ENCODE measurements at places on chromosomes 6 and 20.

- no peak for DNase-seq
Observed at GRCh38 chr6:38155621-38156204, 336.2 kb downstream of the ZFAND3 start.

DNA sequence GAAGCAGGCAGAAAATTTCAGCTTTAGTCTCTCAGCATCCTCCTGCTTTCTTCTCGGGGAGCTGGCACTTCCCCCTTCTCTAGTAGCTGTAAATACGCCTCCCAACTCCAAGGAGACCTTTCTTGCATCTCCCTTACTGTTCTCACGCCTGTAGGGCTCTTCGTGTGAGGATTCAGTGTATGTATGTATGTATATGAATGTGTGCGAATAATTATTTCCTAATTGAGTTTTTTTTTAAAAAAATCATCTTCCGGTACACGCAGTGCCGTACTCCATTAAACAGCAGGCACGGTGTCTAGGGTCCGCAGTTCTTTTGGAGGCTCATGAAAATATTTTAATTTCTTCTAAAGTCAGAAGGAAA lies 85.4 kb downstream of the HFE start:
- no peak for DNase-seq

DNA sequence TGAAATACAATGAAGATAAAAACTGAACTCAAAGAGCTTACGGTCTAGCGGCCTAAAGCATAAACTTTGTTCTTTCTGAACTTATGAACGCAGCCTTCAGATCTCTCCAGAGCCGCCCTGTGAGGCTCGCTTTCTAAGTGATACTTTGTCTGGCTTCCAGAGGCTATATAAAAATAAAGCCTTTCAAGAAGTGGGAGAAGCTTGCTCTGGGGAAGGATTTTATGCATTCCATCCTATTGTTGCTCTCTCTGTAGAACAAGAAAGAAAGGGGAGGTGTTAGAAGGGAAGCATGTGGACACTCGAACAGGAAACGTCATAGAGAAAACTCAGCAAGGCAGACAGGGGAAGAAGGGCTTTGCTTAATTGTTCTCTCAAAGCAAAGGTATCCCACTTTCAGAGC lies 77.0 kb downstream of the TBX18 start:
- no peak for DNase-seq

GRCh38 chr6:20433929-20434328 lies 32.2 kb downstream of the E2F3 start:
- no peak for DNase-seq

DNA sequence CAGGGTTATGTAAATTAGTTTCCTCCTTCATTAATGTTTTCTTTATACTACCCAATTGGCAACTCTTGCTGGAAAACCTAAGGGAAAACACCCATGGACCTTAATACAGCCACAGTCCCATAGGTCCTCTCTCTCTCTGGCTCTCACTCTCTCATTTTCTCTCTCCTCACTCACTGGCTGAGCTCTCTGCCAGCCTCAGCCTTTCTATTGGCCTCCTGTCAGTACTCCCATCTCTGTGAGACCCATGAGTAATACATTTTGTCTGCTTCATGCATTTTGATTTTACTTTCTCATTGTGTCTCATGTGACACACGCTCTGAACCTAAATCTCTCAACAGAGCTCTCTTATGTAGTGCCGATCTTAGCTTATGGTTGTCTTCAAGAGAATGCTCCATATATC lies 907.5 kb downstream of the C6orf118 start:
- no peak for DNase-seq

- no peak for DNase-seq
Observed at GRCh38 chr6:106666282-106667021, 37.1 kb downstream of the QRSL1 start.

DNA sequence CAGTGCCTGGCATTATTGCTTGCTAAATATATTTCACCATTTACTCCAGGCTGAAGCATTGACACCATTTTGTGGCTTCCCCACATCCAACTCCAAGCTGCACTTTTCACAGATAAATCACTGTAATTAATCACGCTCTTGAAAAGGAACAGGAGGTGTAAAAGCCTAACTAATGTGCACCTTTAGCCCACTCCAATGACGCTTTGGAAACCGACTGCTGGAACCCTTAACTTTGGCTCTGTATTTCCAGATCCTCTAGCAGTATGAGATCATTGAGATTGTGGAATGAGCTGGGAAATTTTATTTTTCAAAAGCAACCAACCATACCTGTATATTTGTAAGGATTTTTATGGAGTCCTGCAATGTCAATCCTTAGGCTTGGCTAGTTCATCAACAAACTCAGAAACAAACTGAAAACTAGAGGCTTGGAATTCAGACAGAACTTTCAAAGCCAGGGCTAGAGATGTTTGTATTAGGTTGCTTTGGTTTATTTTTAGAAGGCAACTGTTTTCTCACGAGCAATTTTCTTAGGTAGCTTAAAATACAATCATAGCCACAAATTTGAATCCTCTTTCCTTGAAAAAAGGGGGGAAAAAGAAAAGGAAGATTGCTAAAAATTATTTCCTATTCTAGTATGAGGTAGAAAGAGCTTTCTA lies 52.8 kb upstream of the UTRN start:
- no peak for DNase-seq

DNA sequence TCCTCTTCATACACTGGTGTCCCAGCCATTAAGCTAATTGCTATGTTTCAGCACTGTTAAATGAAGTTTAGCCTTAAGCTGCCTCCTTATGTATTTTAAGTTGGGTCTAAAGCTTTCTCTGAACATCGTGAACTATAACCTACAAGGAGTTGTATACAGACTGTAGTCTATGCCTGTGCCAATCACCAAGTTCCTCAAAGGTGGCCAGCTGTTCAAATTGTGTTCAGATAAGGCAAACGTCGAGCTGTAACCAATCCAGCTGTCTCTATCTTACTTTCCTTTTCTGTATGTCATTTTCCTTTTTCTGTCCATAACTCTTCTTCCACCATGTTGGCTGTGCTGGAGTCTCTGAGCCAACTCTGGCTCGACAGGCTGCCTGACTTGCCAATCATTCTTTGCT lies 199.6 kb downstream of the OGFRL1 start:
- DNase-seq, result no peak

DNA sequence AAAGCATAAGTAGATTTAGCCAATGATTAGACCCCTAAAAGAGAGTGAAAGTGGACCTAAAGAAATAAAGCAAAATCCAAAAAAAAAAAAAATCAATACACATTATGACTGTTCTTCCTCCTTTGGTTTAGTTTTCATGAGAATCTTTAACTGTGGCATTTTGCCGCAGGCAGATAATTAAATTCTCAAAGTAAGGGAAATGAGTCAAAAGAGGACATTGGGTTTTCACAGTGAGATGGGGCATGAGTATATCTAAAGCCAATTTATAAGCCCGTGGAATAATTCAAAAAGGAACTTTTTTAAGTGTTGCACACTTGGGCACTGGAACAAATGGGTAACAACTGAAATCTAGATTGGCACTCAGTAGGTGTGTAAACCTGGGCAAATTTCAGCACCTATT lies 230.3 kb downstream of the PKHD1 start:
- DNase-seq, result no peak

- no peak for DNase-seq
Observed at GRCh38 chr6:106134906-106135634, 48.9 kb downstream of the PRDM1 start.

- peak; percentile 37 for DNase-seq
Observed at GRCh38 chr6:31272836-31273626, 1.1 kb upstream of the HLA-C start.

GRCh38 chr20:62557999-62558408 lies 82.2 kb upstream of the GATA5 start:
- DNase-seq, result no peak

- DNase-seq, result no peak
Observed at GRCh38 chr6:3956054-3956453, 106.9 kb downstream of the FAM50B start.

DNA sequence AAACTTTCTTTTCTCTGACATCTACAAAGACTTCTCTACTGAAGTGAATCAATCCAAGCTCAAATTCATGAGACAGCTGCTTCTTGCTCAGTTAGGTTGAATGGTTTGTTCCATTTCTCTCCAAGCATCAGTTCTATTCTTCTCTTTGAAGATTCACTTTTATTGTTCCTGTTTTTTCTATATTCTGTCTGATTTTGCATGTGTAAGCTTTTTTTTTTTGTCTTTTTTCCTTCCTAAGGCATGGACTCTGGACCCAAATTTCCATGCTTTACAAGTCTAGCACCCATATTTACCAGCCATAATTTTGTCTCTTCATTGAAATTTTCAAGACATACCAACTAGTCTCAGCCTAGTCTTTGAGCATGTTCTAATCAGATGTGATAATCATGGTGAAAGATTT lies 25.9 kb upstream of the STXBP5 start:
- no peak for DNase-seq

GRCh38 chr6:155384321-155384952 lies 70.2 kb upstream of the TFB1M start:
- no peak for DNase-seq

DNA sequence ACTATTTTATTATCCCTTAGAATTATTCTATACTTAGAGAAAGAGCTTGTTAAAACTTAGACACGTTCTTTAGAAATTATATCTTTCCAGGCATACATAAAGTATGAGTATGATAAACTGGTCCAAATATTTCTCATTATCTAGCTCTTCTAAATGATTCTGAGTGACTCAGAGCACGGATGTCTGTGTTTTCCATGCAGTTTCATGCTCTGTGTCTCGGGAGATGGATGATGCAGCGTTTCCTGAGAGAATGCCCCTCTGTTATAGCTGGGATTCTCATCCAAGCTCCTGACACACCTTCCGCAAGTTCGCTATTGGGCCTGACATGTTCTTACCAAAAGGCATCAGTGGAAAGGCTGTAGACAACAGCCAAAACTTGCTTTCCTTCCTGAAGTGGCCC lies 19.3 kb downstream of the SIRT5 start:
- no peak for DNase-seq

GRCh38 chr6:125300992-125301434 lies 754 bp downstream of the HDDC2 start:
- peak; percentile 5 for DNase-seq

DNA sequence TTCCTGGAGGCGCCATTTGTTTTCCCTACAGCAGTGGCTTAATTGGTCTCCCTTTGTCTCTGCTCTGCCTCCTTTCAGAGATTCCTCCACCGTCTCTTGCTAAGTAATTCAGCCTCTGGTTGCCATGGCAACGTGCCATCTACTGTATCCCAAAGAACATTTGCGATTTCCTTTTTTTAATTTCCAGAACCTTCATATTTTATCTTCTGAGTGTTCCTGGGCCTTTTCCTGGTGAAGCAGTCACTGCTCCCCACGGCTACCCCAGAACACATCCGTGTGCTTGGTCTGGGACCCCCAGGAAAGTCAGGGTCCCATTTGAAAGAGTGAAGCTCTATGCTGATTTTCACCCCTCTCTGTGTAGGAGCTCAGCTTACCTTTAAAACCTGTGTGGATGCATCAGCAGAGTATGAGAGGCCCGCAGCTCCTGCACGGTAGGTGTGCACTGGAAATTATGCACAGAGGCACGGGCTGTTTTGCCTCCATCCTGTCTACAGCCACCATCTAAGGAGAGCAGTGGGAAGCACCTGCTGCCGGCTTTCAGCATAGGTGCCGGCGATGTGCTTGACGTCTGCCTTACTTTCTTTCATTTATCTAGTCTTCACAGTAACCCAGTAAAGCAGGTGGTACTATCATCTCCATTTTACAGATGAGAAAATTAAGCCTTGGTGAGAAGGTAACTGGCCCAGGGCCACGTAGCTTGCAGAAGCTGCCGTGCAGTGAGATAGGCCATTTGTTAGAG lies 122.8 kb downstream of the SYCP2 start:
- no peak for DNase-seq

DNA sequence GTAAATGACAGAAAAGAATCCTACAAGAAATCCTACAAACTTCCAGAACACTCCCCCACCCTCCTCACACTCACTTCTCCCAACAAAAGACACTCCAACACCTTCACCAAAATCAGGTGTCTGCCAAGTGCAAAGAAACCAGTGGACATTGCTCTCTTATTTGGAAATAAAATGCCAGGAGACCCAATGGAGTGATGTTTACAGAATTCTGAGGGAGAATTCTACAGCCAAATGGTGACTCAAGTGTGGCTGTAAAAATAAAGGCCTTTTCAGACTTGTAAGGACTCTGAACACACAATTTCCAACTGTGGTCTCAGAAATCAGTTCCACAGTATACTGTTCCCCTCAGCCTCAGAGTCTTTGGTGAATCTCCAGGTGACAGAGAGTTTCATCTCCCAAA lies 109.6 kb upstream of the CARMIL1 start:
- DNase-seq, result no peak

GRCh38 chr20:60088236-60088635 lies 130.0 kb downstream of the CDH26 start:
- DNase-seq, result no peak

DNA sequence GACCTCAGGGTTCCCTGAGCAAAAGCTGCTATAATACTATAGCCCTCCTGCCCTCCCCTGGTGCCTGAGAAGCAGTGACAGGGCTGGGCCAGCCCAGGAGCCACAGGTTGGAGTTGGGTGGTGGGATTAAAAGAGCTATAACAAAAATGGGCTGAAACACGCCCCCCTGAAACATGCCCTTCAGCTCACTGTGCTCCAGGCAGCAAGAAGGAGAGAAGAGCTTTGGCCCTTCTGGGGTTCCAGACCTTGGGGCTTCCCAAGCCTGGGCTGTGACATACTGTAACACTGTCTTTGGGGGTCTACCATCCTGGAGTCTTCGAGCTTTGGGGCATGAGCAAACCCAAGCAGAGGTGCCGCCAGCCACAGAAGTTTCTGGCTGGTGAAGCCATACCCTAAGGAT lies 129.2 kb downstream of the HTR1B start:
- no peak for DNase-seq

DNA sequence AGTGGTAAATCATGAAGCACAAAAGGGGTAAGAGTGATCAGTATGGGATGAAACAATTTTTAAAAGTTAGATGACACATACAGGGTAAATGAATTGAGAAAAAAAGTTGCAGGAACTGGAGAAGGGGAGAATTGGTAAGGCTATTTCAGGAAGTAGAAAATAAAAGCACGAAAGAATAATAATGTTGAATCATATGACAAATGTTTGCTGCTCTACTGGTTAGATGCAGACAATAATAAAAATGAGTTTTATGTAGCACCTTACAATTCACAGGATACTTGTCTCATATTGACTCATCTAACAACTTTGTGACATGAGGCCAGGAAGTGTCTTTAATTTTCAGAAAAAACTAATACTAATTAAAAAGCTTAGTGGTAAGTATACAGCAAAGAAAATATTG lies 566.5 kb upstream of the MARCKS start:
- no peak for DNase-seq

- DNase-seq, result no peak
Observed at GRCh38 chr20:33499355-33499754, 9.5 kb downstream of the CBFA2T2 start.

DNA sequence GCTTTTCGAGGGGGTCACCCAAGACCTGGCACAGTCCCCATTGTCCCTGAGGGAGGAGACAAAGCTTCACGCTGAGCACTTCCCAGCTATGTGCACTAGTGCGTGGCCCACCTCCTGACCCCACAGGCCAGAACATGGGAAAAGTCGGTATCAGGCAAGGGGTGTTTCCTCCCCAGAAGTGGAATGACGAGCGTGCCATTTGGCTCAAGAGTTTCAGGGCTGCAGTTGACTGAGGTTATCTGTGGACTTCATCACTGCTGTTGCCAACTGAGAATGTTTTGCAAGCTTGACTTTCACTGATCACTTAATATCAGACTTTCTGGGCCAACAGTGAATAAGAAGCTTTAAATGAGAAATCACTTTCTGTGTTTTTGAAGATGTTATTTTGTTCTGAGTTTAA lies 137.0 kb upstream of the AFDN start:
- DNase-seq, result no peak

GRCh38 chr6:72683797-72684196 lies 61.9 kb downstream of the KCNQ5 start:
- DNase-seq, result no peak
